Iris pigment epithelial cell (primary cell): ENCODE measurements at places on chromosomes 2 and 18.

DNA sequence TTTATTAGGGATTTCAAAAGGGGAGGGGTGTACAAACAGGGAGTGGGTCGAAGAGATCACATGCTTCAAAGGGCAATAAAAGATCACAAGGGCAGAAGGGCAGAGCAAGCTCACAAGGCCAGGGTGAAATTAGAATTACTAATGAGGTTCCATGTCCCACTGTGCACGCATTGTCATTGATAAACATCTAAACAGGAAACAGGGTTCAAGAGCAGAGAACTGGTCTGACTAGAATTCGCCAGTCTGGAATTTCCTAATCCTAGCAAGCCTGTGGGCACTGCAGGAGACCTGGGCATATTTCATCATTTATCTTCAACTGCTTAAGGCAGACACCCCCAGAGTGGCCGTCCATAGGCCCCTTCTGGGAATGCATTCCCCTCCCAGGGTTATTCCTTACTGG, 408.2 kb downstream of the ZNF804A start:
- no peak for DNase-seq

- DNase-seq = no peak
Observed at GRCh38 chr2:3148716-3149115, 228.9 kb downstream of the EIPR1 start.

DNA sequence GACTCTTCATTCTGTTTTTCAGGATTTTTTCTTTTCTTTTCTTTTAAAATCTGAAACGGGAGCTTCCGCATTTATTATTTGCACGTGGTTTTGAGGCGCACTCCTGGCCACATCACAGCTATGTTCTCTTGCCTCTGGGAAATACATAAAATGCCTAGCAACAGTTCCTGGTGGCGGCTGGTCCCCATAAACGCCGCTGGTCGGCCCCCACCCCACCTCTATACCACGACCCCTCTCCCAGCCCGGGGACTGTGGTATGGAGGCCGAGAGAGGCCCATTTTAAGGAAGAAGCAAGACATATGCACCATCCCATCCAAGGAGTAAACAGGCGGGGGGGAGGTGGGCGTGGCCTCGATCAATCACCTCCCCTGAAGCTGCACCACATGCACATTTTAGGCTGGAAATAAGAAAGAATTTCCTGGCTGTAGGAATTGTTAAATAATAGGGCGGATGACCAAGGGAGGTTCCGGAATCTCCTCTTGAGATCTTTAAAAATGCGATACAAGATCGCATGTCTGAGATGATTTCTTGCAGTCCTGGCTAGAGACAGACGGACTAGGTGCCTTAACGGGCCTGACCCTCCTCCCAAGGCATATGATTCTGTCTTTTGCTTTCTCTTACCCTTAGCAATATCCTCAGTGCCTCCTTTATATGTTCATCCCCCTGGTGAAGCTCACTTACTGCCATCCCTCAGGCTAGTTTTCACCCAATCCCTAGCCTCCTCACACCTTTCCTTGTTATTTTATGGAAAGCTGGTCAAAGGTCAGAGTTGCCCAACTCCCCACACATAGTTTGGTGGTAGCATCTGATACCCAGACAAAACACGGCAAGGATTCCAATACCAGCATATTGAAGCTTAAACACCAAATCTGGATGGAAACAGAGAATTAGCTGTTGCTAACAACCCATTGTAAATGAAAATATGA, 82.4 kb downstream of the BCL2 start:
- no peak for DNase-seq

- DNase-seq = no peak
Observed at GRCh38 chr2:170878066-170878465, 51.0 kb upstream of the GORASP2 start.

DNA sequence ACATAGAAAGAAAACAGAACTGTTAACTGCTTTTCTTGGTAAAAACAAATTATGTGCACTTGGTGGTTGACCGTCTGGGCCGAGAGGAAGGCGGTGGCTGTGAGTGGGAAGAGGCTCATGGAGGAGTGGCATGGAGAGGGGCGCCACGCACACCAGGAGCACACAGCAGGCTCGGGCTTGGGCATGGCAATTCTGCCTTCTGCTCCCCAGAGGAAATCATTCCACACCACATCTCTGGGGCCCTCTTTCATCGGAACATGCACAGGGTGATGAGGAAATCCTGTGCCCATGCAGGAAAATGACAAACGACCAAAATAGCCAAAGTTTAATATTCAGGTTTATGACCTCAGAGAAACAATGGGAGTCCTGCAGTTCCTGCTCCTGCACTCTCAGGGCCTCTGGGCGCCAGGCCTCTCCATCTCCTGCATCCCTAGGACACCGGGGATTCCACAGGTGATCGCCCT, 26.4 kb downstream of the WDFY1 start:
- no peak for DNase-seq

DNA sequence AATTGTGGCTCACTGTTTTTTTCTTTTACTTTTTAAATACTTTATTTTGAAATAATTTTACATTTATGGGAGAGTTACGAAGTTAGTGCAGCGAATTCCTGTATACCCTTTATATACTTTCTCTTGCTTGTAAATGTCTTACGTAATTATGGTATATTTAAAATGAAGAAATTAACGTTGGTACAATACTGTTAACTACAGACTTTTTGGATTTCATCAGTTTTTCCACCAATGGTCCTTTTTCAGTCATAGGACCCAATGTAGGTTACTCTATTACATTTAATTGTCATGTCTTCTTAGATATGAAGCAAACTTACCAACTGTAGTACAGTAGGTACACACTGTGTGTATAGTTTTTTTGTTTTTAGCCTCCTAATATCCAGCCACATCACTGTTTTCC, 76.3 kb downstream of the BOLA3 start:
- no peak for DNase-seq

GRCh38 chr2:143030127-143030526, 99.1 kb upstream of the ARHGAP15 start:
- peak; percentile 69 for DNase-seq

- DNase-seq = peak; percentile 47
Observed at GRCh38 chr2:195356026-195356425, 301.0 kb upstream of the SLC39A10 start.

DNA sequence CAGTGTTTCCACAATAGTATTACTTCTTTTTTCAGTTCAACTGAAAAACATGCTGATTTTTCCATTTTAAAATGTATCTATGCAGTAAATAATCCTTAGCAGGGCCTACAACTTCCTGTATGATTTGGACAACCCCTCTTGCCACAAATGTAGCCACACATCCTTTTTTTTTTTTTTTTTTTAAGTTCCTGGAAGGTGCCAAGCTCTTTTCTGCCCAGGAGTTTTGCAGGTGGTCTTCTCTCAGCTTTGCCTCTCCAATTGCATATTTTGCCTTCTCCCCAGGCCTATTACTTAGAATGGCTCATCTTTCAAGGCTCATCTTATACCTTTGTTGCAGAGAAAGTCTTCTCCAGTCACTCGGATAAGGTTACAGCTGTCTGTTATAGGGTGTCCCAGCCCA, 11.6 kb downstream of the KLHL14 start:
- DNase-seq = no peak

DNA sequence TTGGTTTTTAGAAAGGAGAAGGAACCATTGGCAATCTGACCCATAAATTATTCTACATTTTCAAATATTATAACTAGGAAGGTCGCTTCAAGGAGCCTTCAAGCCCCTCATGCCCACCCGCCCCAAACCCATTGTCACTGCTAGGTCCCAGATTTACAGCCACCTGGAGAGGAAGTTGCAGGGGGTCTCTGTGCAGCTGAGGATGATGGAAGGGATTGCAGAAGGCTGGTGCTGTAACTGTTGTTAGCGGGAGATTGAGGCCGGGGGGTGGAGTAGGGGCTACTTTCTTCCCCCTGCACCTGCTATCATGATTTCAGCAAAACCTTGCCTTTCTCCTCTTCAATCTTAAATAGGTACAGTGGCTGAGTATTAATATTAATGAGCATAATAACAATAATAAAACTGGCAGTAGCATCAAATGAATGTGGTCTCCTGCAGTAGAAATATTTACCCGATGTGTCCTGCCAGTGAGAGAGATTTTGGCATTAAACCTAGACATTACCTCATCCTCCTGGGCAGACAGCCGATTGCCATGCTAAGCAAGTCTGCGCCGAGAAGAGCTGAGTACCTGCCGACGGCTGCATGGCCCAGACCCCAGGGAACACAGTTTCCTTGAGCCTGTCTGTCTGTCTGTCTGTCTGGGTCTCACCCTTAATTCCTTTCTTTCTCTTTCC, 225.4 kb downstream of the FAM210A start:
- peak; percentile 85 for DNase-seq
